Bronchial epithelial cell (primary cell): ENCODE measurements at places on chromosomes 5 and 9. TPM values are rescaled to one million over a fixed set of nuclear protein-coding genes. Genes with fewer than 3 reads are reported as not detected.

DNA sequence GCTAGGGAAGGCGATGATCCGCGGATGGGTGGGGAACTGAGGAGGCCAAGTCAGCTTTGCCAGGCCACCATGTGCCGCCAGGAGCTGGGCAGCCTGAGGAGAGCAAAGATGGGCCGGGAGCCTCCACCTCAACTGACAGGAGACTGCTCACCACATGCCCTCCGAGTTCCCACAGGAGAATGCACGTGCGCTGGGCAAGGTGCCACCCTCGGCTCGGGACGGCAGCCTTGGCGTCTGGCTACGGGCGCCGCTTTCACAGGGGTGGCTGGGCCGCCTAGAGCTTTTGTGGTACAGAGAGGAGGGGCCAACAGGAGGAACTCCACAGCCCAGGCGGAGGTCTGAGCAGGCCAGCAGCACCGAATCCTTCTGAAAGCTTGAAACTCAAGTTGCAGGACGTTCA is 5.3 kb upstream of the TBC1D9B start:
- no peak for DNase-seq

DNA sequence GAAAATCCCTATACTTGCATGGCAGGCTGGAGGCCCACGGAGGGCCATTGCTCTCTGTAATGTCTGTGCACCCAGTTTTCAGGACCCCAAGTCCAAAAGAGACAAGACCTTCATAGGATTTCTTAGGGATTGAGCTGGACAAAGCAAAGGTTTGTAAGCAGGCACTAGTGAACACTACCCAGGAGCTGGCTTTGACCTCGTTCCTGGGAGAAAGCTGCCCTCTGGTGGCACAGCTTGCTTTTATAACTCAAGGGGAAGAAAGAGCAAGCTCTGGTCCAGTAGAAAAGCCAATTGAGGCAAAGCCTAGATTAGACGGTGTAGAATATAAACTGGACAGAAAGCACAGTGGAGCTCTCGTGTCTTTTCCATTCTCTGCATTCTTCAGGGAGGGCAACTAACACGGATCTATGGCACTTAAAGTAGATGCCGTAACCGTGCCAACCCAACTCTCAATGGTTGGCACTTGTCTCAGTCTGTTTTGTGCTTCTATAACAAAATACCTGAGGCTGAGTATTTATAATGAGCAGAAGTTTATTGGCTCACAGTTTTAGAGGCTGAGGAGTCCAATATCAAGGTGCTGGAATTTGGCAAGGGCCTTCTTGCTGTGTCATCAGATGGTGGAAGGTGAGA is 7.9 kb downstream of the GABRP start:
- peak; percentile 62 for DNase-seq

DNA sequence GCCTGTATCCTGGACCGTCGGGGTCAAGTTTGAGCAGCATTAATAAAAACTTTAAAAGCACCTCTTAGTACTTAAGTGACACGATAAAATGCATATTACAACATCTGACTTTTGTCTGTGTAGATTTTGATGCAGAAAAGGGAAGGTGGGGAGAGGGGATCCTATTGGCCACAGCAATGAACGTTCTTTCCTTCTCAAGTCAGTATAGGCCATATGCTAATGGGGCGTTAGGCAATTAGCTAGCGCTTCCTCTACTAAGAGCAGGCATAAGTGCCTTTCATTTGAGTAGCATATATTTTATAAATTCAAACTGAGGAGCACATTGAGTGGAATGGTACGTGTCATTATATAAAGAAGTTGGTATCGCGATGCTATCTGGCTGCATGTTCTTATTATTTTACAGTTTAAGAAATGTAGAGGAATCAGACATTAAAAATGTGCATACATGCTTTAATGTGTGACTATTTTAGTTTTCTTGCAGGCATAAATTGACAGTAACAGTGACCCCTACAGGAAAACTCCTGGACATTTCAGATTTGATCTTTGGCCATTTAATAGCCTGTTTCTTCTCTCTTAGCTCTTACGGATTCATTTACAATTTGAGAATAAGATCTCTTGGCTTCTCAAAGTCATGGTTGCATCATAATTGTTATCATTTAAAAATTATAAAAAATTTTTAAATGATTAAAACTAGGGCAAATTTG is 1.1 kb upstream of the GNA14 start:
- DNase-seq = peak; percentile 45

GRCh38 chr5:112935675-112936074 is 13.6 kb upstream of the REEP5 start:
- no peak for DNase-seq

- DNase-seq = peak; percentile 35
Measured at GRCh38 chr9:97425973-97426336, 14.1 kb downstream of the TDRD7 start.

OR1N1 gene
- not detected in 2 replicates for total RNA-seq

CER1 gene
- not detected in 2 replicates for total RNA-seq

PCDHGA11 gene
- 1.6 and 3.2 TPM in 2 replicates for total RNA-seq

DTWD2 gene
- total RNA-seq = 4.2 and 6.4 TPM in 2 replicates
